Fibroblast of villous mesenchyme (primary cell): ENCODE measurements at places on chromosomes 3 and 15. TPM values are rescaled to one million over a fixed set of nuclear protein-coding genes. Genes with fewer than 3 reads are reported as not detected.
A peak's percentile ranks its signal among the peaks of the same experiment; 100 is the strongest.

DNA sequence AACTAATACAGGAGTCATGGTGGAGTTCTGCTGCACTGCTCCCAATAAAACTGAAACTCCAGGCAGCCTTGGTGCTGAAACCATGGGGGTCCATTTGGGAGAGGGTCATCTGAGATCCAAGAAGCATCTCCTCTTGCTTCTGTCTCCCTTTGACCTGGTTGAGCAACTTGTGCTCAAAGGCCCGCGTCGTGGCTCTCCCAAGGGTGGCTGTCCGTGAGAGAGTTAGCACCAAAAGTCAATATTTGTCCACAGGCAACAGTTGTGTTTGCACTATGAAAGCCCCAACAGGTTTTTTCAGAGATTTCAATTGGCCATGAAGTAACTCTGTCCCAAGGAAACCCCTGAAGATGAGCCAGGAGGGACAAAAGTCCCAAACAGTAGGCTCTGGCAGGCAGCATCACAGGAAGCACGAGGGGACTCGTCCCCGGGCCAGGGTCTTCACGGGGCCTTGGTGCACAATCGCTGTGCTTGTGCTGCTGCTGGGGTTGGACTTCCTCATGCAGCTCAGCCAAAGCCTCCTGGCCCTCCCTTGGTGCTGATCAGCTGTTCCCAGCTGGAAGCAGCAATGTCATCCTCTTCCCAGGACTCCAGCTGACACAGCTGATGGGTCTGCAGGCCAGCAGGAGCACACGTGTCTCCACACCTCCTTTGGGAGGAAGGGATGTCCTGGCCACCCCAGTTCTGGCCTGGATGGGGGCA lies 39.4 kb upstream of the WNT5A start:
- no peak for DNase-seq

- peak; percentile 83 for DNase-seq
Observed at GRCh38 chr15:58473724-58474123, 41.9 kb downstream of the LIPC start.

- DNase-seq, result peak; percentile 79
Observed at GRCh38 chr15:52121896-52122295, 9.3 kb upstream of the BCL2L10 start.

DNA sequence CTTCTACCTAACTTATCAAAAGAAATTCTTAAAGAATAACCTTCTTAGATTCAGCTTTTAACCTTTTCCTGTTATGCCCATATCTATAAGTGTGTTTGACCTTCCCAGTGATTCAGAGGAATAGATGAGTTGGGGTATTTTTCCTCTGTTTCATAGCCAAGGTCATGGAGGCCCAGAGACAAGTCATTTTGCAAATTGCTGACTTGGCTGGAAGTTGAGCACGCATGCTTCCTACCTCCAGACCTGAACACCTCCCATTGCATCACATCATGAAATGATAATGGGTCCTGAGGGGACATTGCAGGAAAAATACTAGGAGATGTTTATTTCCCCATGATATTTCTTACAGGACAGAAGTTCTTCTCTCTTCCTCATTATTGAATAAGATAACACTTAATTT lies 158.6 kb upstream of the LMCD1 start:
- no peak for DNase-seq

DNA sequence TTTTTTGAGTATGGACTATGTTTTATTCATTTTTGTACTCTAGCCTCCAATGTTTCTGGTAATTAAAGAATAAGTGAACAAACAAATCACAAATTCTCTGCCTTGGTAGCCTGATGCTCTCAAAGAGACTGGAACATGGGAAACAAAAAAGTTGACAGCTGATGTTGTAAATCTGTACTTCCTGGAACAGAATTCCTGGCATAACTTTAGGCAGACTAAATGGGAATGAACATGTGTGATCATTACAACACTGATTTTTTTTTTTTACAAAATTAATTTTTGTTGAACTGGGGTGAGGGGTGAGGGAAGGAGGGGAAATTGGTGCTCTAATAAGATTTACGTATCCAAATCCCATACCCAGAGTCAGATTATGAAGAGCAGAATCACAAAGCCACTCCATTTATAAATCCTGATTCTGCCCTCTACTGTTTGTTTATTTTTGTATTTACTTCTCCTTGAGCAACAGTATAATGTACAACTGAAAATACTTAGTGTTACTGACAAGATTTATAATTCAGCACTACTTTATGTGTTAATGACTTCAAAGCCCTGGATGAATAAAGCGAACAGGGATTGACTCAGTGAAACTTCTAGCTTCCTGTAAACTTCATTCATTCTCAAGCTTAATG lies 165.0 kb downstream of the FRMD5 start:
- peak; percentile 30 for DNase-seq

DNA sequence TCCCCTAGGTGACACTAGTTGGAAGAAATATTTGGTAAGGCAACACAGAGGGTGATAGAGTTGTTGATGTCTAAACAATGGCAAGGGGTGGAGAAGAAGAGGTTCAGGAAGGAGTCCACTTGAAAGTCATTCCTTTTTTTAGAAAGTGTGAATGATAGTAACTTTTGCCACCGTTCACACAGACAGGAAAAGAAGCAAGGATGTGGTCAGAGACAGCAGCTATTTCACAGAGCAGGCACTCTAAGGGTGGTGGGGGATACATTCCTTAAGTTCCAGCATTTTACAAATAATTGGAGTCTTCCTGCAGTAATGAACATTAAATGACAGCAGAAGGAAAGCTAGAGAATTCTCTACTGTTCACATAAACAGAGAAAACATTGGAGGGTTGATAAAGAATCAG lies 75.4 kb upstream of the ZNF385D start:
- no peak for DNase-seq

DNA sequence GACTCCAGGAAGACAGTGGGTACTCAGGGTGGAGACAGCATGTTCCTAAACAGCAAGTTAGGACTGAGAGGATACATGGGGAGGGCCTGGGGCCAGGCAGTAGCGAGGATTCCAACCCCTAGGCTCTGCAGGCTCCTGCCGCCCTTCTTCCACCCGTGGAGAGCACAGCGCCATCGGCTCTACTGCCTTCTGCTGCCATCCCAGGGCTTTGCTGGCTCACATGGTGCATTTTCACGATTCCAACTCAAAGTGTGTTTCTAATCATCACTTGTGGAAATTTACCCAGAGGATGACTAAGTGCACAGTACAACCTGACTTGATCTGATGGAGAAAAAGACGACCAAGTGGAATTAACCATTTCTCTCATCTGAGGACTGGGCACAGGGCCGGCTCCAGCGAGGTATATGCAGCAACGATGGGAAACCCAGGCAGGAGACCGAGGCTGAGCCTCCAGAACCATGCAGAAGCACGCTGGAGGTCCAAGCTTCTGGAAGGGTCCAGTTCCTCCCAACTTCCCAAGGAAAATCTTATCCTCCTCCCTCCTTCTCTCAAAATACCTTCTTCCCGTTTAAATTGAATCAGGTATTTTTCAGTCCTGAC lies 104.6 kb downstream of the LRIG1 start:
- no peak for DNase-seq

GRCh38 chr15:23074684-23075083 lies 35.3 kb upstream of the TUBGCP5 start:
- no peak for DNase-seq

DNA sequence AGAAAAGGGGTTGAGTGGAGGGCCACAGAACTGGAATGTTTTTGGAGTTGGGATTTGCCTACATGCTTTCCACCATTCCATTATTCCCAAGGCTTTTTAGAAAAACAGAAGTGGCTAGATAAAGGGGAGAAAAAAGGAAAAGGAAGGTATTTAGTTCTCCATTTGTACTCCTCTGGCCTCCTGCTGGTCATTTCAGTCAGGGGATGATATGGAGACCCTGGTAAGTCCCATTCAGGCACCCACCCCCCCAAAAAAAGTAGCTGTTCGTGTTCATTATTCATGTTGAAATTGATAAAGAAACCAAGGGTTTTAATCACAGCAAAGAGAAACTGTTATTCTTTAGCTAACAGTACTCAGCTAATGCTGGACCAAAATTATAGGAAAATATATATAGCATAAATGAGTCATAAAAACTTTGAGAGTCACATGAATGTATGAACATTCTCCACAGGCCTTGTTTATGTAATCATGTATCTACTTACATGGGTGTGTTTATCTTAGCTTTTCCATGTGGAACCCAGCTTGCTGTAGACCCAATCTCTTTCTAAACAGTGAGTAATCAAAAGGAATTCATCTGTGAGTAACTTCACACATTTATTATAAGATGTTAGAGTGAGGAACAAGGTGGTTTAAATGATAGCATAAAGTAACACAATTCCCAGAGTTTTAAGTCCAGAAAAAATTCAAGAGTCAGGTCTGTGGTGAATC lies 167.2 kb downstream of the KCNMB2 start:
- DNase-seq, result peak; percentile 96

GRCh38 chr15:39127925-39128617 lies 452.8 kb upstream of the THBS1 start:
- peak; percentile 93 for DNase-seq

DNA sequence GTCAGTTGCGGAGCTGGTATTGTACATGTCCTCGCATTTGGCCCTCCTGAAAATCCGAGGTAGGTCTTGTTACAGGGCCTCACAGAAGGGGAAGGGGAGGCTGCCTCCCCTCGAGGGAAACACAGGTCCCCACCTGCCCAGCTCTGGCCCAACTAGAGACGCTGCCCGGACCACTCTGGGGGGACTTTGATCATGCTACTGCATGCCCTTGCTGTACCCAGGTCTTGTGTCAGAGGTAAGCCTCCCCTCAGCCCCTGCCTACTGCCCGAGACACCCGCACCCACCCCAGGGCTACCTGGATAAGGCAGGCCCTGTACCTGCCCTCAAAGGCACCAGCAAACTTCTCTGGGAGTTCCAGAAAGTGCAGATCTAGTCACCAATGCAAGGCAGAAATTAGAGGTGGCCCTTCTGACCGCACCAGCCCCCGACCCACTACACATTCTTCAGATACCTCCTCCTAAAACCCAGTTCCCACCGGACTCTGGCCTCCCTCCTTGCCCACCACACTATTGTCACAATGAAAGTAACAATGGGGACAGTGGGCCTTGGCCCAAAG lies 981 bp upstream of the SCAP start:
- no peak for DNase-seq

DNA sequence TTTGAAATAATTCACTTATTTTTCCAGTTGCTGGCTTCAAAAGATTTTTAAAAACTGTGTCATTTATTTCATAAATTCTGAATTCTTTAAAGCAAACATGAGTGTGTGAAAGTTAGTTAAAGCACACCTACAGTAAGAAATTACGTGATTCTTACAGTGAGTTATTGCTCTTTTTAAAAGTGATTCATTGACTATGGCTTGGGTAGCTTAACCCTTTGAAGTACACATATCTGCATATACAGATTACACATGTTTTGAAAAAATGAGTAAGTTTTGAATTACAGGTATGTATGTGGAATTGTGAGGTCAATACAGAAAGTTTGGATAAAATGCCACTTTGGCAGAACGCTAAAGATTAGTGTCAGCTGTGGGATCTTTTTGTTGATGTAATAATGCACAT lies 64.5 kb upstream of the MBNL1 start:
- DNase-seq, result no peak

CCDC174 gene
- total RNA-seq, result 13.8 and 13.9 TPM in 2 replicates

FANCD2OS gene
- not detected in 2 replicates for total RNA-seq

DISP2 gene
- total RNA-seq, result under 0.01 TPM in 2 replicates
